Vagina (tissue), 2 donors: ENCODE measurements at places on chromosomes 6 and 20. TPM values are rescaled to one million over a fixed set of nuclear protein-coding genes. Genes with fewer than 3 reads are reported as not detected.
A peak's percentile ranks its signal among the peaks of the same experiment; 100 is the strongest.

DNA sequence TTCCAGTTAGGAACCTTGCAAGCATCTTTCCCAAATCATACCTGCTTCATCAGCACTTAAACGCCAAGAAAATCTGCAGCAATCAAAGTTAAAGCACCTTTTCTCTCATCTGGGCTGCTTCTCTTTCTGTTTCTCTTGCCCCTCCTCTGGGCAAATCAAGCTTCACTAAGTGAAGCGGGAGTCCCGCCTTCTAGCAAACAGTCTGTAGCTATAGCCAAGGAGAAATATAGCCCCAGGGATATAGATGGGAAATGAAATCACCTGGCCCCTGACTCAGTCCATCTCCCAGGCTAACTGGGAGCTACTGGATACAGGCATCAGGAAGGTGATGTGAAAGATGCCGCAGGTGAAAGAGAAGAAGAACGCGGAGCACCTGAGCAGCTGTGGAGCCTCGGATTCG lies 481.9 kb downstream of the C6orf118 start:
- H3K27ac ChIP-seq: no peak overlapping the region
- H3K4me1 ChIP-seq: no peaks in the 10 kb centered on the region
- H3K4me3 ChIP-seq: no peak overlapping the region
- no peaks in the 10 kb centered on the region for H3K27me3 ChIP-seq
- DNase-seq: no peak
- no peaks in the 10 kb centered on the region for H3K36me3 ChIP-seq

GRCh38 chr6:159083146-159083545 lies 38.4 kb upstream of the TAGAP start:
- no peaks in the 10 kb centered on the region for H3K27me3 ChIP-seq
- DNase-seq: no peak
- H3K27ac ChIP-seq: no peak overlapping the region
- H3K36me3 ChIP-seq: no peaks in the 10 kb centered on the region
- H3K4me3 ChIP-seq: no peak overlapping the region
- H3K4me1 ChIP-seq: no peaks in the 10 kb centered on the region

- H3K4me3 ChIP-seq: no peak overlapping the region
- no peaks in the 10 kb centered on the region for H3K27me3 ChIP-seq
- no peaks in the 10 kb centered on the region for H3K36me3 ChIP-seq
- H3K27ac ChIP-seq: no peak overlapping the region
- H3K4me1 ChIP-seq: peaks cover 28% of the 10 kb centered on the region
- DNase-seq: no peak
Observed at GRCh38 chr20:16444057-16444777, 129.0 kb downstream of the KIF16B start.

DNA sequence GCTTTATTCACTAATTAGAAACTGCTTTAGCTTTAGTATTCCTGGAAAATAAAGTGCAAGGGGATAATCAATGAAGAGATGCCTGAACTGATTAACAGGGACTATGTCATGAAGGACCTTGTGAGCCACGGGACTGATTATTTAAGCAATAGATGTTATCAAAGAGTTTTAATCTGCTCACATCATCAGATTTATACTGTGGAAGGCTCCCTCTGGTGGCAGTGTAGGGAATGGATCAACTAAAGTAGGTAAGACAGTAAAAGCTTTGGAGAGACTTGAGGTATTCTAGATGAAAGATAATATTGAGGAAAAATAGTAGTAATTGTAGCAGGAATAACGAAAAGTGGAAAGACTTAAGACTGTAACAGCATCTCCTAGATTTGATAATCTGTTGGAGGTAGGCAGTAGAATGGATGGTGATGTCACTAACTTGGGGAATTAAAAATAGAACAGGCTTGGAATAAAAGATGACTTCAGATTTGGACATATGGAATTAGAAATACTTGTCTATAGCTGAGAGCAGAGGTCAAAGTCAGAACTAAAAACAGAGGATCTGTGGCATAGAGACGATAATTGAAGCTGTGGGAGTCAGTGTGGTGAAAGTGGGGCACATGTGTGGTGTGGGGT lies 80.3 kb upstream of the HTR1E start:
- no peaks in the 10 kb centered on the region for H3K4me1 ChIP-seq
- H3K36me3 ChIP-seq: no peaks in the 10 kb centered on the region
- no peak for DNase-seq
- H3K27me3 ChIP-seq: no peaks in the 10 kb centered on the region
- H3K27ac ChIP-seq: no peak overlapping the region

GRCh38 chr20:16708602-16709001 lies 21.2 kb upstream of the SNRPB2 start:
- H3K36me3 ChIP-seq: no peaks in the 10 kb centered on the region
- no peaks in the 10 kb centered on the region for H3K27me3 ChIP-seq
- no peak for DNase-seq
- H3K27ac ChIP-seq: no peak overlapping the region
- no peak overlapping the region for H3K4me3 ChIP-seq

GRCh38 chr6:27241443-27241842 lies 6.1 kb upstream of the PRSS16 start:
- no peaks in the 10 kb centered on the region for H3K36me3 ChIP-seq
- H3K27ac ChIP-seq: no peak overlapping the region
- no peak for DNase-seq
- H3K4me3 ChIP-seq: no peak overlapping the region
- H3K4me1 ChIP-seq: peaks cover 6% of the 10 kb centered on the region

DNA sequence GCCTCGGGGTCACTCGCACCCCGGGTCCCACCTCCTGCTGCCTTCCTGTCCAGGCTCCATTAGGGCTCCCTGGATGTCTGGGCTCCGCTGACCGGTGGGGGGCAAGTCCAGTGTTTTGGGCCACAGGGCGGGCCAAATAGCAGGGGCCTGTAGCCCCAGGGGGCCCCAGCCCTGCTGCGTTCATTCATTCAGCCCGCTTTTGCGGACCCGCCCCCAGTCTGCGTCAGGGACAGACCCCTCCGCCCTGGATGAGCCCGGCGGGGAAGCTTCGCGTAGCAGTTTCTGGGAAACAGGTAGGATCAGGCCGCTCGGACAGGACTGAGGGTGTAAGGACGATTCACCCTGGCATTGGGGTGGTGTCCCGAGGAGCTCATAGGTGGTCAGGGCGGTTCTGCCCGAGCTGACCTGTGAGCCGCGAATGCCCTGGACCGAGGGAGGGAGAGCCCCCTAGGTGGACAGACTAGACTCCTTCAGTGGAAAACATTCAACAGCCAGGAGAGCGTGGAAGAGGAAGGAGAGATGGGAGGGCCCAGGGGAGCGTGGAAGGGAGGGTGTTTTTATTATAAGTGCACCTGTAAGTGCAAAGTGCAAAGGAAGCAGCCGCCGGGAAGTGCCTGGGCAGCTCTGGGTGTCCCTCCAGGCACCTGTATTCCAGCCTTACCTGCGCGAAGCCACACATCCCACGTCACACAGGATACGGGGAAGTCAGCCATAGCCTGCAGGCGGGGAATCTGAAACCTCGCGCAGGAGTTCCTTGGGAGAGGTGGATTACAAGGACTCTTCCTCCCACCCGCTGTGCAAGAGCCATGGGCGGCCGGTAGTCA lies 662 bp downstream of the ENTPD6 start:
- peak overlapping the region; percentile 81 for H3K27ac ChIP-seq
- no peaks in the 10 kb centered on the region for H3K27me3 ChIP-seq
- peak overlapping the region; percentile 78 for H3K4me3 ChIP-seq
- DNase-seq: peak; percentile 91

GRCh38 chr6:73713426-73714147 lies 17.6 kb downstream of the CD109 start:
- H3K4me3 ChIP-seq: no peak overlapping the region
- peak overlapping the region; percentile 53 for H3K27ac ChIP-seq
- no peak for DNase-seq
- H3K36me3 ChIP-seq: no peaks in the 10 kb centered on the region
- peaks cover 11% of the 10 kb centered on the region for H3K4me1 ChIP-seq

The TAF4 gene
- total RNA-seq: 9.6 TPM

The ADGRF5 gene
- total RNA-seq: 10.3 TPM

The HNF4A gene
- not detected for total RNA-seq

The DDX43 gene
- total RNA-seq: 0.49 TPM
